Right ventricle myocardium inferior (tissue), 1 donor: ENCODE measurements at places on chromosomes 1 and 21.

- no peak for DNase-seq
Observed at GRCh38 chr1:25718732-25719131, 81.3 kb upstream of the SELENON start.

DNA sequence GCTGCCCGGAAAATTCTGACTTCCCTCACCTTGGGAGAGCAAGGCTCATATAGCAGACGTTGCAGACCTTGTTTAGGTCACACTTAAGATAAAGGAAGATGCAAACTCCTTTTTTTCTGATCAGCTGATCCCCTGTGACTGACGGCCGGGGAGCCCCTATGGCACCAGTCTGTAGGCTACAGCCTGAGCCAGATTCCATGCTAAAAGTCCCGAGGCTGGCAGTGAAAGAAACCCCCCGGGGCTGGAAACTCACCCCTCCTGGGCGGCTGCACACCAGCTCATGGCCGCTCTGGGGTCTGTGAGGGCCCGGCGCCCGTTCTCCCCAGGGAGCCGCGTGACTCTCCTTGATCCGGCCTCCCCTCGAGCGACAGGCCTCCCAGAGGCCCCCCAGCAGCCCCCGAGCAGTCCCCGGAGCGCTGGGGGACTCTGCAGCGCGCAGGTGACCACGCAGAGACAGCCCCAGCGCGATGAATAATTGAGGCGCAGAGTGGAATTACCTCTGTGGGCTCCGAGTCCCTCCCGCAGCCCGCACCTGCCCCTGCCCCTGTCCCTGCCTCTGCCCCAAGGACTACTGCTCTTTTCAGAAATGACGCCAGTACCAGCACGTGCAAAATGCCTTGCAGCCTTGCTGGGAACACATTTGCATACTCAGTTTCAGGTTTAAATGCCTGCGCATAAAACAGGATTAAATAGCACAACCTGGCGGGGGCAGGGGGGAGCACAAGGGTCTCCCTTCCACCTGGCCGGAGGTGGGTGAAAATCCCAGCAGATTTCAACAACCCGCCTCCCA, 62.6 kb upstream of the CLDN14 start:
- DNase-seq = no peak

GRCh38 chr21:41768437-41769042, 1.7 kb upstream of the RIPK4 start:
- DNase-seq = no peak

DNA sequence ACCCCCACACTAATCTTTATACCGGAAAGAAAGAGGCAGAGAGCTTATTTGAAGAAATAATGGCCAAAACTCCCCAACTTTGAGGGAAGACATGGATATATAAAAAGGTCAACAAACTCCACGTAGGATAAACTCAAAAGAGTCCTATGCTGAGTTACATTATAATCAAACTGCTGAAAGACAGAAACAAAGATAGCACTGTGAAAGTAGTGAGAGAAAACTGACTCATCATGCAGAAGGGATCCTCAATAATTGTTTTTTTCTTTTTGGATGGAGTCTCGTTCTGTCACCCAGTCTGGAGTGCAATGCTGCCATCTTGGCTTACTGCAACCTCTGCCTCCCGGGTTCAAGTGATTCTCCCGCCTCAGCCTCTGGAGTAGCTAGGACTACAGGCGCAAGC, 48.5 kb upstream of the TTC39A start:
- DNase-seq = no peak
